HTR-8/SVneo (cell line): ENCODE measurements at places on chromosomes 12 and 14.

GRCh38 chr12:46963977-46964971 lies 115.1 kb upstream of the PCED1B start:
- peak; percentile 57 for DNase-seq

DNA sequence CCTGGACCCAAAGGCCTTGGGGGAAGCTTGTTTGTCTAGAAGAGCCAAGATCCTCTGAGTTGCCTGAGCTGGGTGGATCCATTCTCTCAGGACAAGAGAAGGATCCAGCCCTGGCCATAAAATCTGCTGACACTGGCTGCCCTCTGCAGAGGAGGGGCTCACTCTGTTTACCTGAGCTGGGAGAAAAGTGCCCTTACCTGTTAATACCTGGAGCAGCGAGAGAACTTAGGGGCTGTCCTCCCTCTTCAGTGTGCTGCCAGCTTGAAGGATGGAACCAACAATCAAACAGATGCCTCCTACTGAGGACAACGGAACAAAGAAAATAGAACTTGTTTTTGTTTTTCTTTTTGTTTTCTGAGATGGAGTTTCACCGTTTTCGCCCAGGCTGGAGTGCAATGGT lies 7.3 kb upstream of the KRT7 start:
- DNase-seq = no peak

DNA sequence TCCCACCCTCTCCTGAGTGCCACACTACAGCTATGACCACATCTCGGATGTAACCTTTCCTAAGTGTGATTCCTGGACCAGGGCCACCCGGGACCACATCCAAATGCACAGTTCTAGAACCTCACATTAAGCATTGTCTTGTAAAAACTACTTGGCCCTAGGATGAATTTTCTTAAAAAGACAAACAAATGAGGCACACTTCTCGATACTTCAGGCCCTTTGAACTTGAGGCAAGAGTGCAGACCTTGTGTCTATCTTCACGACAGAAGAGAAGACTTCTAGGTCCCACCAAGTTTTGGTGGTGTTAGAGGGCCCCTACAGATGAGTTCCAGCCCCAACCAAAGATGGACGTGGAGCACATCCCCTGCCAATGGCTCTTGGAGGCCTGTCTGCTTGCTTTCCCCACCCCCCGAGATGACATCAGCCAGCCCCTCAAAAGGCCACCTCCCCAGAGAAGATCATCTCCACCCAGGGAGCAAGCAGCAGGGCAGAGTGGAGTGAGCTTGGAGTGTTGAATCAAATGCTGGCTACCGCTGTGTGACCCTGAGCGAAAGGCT lies 9.3 kb downstream of the ISCU start:
- DNase-seq = no peak

DNA sequence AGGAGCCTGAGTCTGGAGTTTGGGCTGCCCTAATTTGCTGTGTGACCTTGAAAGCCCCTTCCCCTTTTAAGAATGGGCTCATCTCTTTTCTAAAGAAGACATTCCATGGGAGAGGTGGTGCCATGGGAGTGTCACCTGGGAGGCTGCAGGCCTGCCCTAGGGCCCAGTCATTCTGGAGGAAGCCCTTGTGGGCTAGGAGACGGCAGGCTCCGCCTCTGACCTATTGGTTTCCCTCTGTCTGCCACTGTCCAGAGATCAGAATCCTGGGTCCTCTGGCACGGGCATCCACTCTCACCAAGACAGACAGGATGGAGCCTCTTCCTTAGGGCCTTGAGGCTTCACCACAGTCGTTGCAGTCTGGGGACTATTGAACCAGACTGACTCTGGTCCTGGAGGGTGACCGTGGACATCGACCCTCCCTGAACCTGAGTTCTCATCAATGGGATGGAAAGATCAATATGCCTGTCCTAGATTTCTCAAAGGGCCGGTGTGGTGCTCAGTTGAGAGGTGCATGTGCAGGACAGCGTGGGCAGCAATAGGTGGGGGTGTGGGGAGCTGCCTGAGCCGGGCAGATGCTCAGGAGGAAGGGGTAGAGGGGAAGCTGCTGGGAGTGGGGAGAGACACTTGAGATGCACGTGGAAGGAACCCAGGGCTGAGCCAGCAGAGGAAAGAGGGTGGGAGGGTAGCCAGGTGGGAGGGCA lies 12.2 kb upstream of the CLMN start:
- no peak for DNase-seq

- DNase-seq = no peak
Observed at GRCh38 chr14:81070511-81070910, 115.1 kb downstream of the TSHR start.

- no peak for DNase-seq
Observed at GRCh38 chr12:124915239-124916236, 1.1 kb upstream of the UBC start.

GRCh38 chr12:94429633-94430032 lies 30.0 kb downstream of the CEP83 start:
- no peak for DNase-seq

DNA sequence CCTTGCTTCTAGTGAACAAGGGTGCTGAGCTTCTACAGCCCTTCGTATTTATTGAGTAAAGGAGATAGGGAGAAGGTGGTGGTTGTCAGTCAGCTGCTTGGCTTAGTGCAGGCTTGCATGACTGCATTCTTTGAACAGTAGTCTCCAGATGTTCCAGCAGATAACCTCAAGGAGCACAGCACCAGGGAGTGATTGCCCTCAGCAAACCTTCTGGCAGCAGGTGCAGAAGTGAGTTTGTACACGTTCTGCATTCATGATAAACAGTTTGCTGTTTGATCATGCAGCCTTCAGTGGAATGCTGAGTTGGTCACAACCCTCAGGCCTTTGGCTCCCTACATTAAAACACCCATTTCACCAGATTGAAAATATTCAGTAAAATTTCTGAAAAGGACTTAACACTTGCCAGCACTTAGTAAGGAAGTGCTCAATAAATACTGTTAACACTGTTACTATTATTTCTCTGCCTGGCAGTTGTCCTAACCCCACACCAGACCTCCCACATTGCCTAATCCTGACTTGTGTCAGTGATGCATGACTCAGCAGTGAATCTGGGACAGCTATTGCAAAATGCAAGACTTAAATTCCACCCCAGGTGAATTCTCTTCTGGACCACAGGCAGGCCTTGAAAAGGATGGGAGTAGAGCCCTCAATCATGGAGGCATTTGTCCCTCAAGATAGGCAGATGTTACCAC lies 18.9 kb upstream of the CARMIL3 start:
- no peak for DNase-seq

DNA sequence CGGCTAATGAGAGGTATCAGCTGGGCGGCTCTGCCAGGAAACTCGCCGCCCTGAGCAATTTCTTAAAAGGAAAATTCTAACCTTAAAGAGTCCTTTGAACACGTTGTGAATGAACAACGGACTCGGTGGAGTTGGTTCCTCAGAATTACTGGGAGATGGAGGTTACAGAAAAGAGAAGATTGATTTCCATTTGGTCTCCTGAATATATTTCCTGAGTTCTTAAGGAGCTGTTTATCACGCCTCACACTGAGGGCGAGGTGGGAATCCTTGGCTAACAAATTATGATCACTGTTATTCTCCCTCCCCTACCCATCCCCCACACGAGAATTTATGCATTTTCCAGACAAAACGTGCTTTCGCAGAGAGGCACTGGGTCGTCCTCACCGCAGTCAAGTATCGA lies 194.5 kb upstream of the C14orf180 start:
- DNase-seq = no peak
